ENCODE measurements at places on chromosomes 16 and 17.

- no peak for DNase-seq
Observed at GRCh38 chr17:41267711-41268110, 2.5 kb downstream of the KRTAP9-6 start.

DNA sequence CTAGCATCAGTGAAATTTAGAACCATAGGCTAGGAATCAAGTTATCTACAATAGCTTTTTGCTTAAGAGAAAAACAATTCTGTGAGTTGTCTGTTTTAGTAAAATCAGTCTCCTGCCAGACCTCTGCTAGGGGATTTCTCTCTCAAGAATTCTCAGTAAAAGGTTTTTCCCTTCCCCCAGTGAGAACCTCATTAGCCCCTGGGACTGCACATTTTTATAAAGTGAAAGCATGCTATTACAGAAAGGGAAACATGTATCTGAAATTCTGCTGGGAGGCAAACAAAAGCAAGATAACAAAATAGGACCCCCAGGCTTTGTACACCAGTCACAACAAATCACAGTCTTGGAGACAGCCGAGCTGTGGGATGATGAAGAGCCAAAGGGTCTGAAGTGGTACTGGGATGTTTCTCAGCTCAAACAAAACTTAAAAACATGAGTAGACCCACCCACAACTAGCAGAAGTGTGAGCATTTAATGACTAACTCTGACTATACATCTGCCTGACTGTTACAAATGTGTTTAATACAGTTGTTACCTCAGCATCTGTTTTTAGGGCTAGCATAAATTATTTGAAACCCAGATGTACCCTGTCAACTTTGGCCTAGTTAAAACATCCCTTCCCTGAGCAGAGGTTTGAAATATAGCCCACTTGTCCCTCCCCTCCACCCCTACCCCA, 20.0 kb upstream of the GLG1 start:
- no peak for DNase-seq

- DNase-seq = peak; percentile 18
Observed at GRCh38 chr17:30476726-30477082, 504 bp upstream of the GOSR1 start.

DNA sequence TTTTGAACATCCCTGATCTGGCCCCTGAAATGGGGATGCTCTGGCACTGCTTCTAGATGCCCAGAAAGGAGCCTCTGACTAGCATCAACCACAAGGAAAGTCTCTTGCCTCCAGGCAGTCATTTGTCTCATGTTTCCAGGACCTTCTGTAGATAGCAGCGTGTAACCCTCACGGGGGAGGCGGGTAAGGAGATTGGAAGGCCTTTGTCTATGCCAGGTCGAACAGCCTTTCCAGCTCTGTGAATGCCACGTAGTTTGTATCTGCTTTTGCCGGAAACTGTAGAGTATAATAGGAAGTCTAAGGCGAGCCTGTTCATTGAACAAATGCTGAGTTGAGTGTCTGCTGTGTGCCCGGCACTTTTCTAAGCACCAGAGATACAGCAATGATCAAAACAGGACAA, 43.9 kb upstream of the AQP8 start:
- DNase-seq = no peak

GRCh38 chr17:66430846-66431795, 128.7 kb downstream of the PRKCA start:
- DNase-seq = no peak
